Left renal pelvis (tissue), 4 donors: ENCODE measurements at places on chromosomes 1 and 21. TPM values are rescaled to one million over a fixed set of nuclear protein-coding genes. Genes with fewer than 3 reads are reported as not detected.

The TNN gene
- polyA plus RNA-seq, result 3.5 TPM

The CELA3B gene
- not detected for polyA plus RNA-seq

The RNU1-4 gene
- not detected for polyA plus RNA-seq

The GNG12 gene
- 91.1 TPM for polyA plus RNA-seq

The RHBDL2 gene
- 1.9 TPM for polyA plus RNA-seq

The KRTAP8-1 gene
- not detected for polyA plus RNA-seq

The GCLM gene
- polyA plus RNA-seq, result 13.4 TPM

The FAM72C gene
- 3.2 TPM for polyA plus RNA-seq

The PRAMEF6 gene
- not detected for polyA plus RNA-seq

The ARHGAP30 gene
- polyA plus RNA-seq, result 2.5 TPM

The AMPD1 gene
- not detected for polyA plus RNA-seq

The NBPF26 gene
- 15.6 TPM for polyA plus RNA-seq
